ENCODE measurements at places on chromosomes 6 and 20.

GRCh38 chr6:12973386-12973785 is 256.8 kb downstream of the PHACTR1 start:
- DNase-seq = no peak

DNA sequence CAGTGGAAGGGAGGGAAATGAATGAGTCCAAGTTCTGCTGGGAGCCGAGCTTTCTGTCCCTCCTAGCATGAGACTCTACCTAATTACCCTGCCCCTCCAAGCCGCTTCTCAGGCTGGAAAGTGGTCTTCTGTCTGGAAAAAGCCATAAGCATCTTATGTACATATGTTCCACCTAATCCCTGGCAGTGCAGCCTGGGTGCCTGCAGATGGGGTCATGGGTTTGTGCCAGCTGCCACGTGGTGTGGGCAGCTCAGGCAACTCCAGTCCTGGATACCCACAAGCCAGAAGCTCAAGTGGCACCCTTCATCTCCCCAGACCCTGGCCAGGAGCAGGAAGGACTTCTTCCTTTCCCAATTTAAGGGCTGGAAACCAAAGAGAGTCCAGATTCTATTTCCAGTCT is 253.1 kb downstream of the LY86 start:
- no peak for DNase-seq

DNA sequence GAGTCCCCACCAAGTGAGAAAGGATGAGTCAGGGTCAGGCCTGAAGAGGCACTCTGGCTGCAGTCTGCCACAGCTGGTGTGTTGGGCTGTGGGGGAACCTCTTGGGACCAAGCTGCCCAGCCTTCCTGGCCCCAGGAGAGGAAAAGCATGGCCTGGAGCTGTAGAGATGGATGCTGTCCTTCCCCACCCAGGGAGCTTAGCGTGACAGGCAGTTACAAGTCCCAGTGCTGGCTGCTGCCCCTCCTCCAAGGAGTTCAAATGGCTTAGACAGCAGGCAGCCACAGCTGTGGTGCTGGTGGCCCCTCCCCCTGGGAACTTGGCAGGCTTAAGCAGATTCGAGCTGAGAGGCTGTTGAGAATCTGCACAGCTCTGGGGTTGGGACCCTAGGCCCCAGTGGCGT is 253.2 kb downstream of the PLCB1 start:
- peak; percentile 68 for DNase-seq

GRCh38 chr6:160357088-160357487 is 8.9 kb downstream of the SLC22A3 start:
- DNase-seq = no peak

DNA sequence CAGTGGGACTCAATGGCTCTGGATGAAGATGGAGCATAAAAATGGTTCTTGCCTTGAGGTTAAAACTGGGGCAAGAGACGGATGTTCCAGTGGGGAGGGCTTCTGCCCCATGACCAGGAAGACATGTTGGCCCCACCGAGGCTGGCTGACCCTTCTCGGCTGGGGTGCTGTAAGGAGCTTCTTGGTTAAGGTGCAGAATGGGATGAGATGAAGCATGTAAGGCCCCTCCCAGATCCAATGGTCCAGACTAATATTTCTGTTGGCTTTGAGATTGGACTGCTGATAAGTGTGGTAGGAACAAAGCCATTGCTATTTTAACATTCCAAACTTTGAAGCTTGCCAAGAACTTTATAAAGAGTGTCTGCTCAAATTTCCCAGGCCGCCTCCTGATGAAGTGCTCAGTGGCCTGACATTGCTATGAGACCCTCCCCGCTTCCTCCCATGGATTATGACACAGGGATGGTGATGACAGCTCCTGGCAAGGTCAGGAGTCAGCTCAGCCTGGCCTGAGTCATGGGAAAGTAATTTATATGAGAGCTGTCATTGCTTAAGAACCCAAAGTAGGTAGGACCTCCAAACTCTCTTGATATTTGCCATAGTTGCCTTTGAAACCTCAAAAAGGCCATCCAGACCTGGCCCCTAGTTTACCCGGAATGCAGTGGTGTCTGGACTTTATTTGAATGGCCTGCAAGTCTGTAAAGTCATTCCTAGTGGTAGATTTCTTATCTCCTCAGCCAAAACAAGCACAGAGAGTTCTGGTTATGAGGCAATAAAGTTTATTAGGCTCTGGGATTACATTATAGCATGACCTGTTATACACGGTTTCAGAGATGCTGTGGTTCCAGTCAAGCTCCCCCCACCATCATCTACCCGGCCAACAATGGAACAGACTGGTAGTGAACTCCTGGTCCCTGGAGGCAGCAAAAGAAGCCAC is 55.2 kb downstream of the TGM2 start:
- no peak for DNase-seq

- no peak for DNase-seq
These were observed 20.7 kb upstream of the TOX2 start for GRCh38 chr20:43893930-43894329.

DNA sequence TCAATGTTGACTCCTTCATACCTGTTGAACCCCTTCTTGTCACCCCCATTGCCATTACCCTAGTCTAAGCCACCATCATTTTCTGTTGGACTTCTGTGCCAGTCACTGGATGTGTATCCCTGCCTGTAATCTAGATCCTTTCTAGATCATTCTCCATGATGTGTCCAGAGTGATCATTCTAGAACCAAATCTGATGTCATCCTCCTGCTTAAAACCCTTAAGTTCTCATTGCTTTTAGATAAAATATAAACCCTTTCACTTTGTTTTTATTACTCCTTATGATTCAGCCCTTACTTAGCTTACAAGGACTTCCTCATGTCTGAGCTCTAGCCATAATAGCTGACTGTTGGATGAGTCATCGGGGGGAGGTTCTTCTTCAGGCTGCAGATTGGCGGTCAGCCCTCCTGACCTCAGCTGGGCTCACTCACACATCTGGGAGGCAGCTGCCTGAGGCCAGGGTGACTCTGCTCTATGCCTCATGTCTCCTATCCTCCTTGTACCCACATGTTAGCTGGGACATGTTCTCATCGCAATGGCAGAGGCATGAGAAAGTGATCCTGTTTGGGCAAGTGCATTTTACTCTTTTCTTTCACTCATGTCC is 287.6 kb downstream of the ESR1 start:
- DNase-seq = no peak

GRCh38 chr20:1391640-1392442 is 1.0 kb downstream of the FKBP1A start:
- DNase-seq = peak; percentile 55

DNA sequence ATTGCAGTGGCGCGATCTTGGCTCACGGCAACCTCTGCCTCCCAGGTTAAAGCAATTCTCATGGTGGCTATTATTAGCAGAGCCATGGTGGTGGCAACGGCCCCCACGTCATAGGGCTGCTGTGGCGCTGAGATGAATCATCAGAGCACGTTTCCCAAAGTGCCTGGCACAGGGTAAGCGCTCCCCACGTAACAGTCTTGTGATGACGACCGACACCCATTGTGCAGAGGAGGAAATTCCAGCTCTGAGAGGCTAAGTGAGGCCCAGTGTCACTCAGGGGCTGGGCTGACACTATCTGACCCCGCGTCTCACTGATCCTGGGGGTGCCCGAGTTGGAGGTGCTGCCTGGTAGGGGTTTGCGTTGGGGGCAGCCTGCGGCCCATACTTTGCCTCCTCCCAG is 16.2 kb downstream of the SUN5 start:
- DNase-seq = no peak

GRCh38 chr6:100322886-100323285 is 141.8 kb downstream of the SIM1 start:
- no peak for DNase-seq

- no peak for DNase-seq
These were observed 161.4 kb downstream of the FOXC1 start for GRCh38 chr6:1770968-1771723.

GRCh38 chr6:41939176-41939847 is 2.3 kb downstream of the CCND3 start:
- peak; percentile 49 for DNase-seq

GRCh38 chr6:9503111-9503761 is 911.6 kb downstream of the TFAP2A start:
- DNase-seq = no peak

DNA sequence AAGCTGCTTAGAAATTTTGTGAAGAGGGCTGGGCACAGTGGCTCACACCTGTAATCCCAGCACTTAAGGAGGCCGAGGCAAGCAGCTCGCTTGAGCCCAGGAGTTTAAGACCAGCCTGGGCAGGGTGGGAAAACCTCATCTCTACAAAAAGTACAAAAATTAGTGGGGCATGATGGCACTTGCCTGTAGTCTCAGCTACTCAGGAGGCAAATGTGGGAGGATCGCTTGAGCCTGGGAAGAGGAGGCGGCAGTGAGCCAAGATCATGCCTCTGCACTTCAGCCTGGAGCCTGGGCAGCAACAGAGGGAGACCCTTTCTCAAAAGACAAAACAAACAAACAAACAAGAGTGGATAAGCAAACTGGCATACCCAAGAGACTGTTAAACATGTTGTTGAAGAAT is 308.3 kb upstream of the ADGRB3 start:
- DNase-seq = no peak

- DNase-seq = no peak
These were observed 143.7 kb upstream of the PTPN1 start for GRCh38 chr20:50366270-50367103.

- no peak for DNase-seq
These were observed 114.5 kb downstream of the FAM120B start for GRCh38 chr6:170420791-170421776.

DNA sequence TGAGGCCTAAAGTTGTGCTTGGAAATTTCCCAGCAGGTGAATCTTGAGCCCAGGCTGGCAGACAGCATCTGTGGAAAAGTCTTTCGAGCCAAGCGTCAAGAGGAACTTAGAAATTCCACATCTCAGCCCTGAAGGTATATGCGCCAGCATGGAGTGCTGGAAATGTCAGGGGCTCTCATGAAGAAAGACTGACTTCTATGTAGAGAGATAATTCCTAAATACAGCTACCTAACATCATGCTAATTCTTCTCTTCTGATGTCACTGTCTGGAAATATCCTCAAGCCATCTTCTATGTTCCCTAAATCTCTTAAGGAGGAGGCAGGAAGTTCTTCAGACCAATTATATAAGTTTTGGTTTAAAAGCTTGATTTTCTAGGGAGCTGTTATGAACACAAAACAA is 492.4 kb upstream of the MARCKS start:
- no peak for DNase-seq

DNA sequence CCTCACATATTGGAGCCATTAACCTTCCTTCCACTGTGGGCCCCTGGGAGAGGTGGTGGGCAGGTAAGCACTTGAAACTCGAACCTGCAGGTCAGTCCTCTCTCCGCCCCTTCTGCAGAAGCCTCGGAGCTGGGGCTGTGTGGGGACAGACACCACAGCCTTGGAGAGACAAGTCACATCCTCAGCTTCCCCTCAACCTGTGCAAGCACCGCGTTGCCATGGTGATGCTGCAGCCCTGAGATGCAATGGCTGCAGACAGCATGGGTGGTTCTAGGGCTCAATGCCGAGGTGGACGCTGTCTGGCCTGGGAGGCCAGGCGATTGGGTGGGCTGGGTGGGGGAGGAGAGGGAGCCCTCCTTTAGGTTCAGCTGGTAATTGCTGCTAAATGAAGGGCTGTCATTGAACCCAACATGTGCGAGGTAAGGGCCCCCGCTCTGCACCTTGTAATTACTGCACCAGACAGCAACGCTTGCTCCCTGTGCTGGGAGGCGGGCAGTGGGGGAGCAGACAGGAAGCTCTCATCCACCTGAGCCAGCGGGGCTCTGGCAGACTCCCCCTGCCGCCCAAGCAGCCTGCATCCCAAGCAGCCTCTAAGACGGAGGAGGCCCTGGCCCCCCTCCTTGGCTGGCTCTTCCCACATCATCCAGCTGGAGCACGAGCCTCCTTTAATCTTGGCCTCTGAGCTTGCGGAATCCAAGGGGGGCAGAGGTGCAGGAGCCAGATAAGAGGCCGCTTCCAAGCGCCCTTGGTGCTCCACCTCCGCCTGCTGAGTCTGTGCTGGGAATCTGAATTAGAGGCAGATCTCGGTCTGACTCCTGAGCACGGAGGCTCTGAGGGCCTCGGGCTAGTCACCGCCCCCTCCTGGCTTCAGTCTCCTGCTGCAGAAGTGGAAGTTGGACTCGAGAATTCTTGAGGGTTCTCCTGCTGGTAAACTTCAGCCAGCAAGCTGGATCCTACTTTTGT is 39.8 kb upstream of the CDH22 start:
- DNase-seq = no peak

- DNase-seq = no peak
These were observed 593.4 kb downstream of the UTRN start for GRCh38 chr6:144878577-144878976.

DNA sequence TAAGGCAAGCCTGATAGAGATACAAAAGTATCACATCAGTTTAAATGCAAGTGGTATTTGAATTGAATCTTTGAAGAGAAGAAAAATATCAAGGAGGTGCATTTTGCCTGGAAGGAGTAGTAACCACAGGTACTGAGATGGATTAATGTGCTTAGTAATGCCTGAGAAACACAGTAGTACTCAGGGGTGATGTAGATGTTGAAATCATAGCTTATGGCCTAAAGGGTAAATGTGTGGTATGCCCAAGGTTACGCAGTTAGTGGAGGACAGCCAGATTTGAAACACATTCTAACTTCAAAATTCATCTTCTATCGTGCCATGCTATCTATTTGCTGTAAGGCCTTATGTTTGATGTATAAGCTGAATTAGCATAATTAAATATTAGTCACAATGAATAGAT is 55.9 kb downstream of the STXBP5 start:
- DNase-seq = no peak

- DNase-seq = no peak
These were observed 69.4 kb upstream of the NAA20 start for GRCh38 chr20:19947611-19948264.

GRCh38 chr20:33024609-33025317 is 6.7 kb upstream of the BPIFB6 start:
- DNase-seq = no peak

DNA sequence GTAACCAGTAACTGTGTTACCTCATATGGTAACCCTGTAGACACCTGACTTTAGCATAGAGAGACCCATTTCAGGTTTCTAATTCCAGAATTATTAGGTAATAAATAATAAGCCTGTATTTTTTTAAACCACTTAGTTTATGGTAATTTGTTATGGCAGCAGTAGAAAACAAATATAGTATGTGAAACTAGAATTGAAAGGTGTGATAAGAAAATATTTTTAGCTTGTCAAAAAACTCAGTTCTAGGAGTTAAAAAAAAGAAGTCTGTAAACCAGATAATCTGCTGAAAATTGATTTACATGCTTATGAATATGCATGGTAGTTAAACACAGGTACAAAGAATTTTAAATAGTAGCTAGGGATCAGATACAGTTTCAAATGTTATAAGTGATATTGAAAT is 695.0 kb upstream of the GJE1 start:
- DNase-seq = no peak

DNA sequence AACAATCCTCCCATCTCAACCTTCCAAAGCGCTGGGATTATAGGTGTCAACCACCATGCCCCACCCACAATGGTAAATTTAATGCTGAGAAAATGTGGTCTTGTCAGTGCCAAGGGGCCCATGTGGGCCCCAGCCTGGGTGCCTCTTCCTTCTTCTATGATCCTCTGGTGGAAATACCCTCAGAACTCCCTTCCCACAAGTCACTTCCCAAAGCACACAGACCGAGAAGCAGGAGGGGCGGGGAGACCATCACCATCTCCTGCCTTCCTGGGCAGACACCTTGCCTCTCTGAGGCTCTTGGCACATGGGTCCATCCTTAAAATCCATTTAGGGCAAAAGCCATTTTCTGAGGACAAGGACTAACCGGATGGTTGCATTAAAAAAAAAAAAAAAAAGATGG is 59.0 kb downstream of the NOL4L start:
- DNase-seq = no peak

Data from Ammon's horn (tissue), 1 donor.